ENCODE measurements at places on chromosomes 6 and 20. TPM values are rescaled to one million over a fixed set of nuclear protein-coding genes. Genes with fewer than 3 reads are reported as not detected.

DNA sequence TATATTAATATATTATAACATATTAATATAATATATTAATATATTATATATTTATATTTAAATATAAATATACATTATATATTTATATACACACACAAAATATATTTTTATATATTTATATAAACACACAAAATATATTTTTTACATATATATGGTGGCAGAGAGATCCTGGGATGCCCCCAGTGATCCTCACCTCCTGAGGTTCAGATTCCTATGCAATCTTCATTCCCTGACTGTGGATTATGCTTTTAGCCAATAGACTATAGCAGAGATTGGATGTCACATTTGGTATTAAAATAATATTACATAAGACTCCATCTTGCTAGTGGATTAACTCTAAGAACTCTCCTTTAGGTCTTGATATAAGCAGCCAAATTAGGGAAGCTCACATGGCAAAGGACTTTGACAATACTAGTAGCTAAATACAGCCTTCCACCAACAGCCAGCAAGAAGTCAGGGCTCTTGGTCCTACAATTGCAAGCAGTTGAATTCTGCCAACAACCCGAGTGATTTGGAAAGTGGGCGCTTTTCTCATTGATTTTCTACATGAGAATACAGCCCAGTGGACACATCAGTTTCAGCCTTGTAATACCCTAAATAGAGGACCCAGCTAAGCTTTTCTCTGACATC, 681.0 kb downstream of the C6orf118 start:
- H3K4me1 ChIP-seq = no peaks in the 10 kb centered on the region
- H3K36me3 ChIP-seq = no peaks in the 10 kb centered on the region
- no peaks in the 10 kb centered on the region for H3K27me3 ChIP-seq
- H3K4me3 ChIP-seq = no peak overlapping the region

- H3K4me3 ChIP-seq = no peak overlapping the region
- H3K4me1 ChIP-seq = peaks cover 1% of the 10 kb centered on the region
- H3K36me3 ChIP-seq = no peaks in the 10 kb centered on the region
Observed at GRCh38 chr6:84062519-84063154, 29.1 kb downstream of the MRAP2 start.

- H3K4me1 ChIP-seq = peaks cover 10% of the 10 kb centered on the region
- no peak overlapping the region for H3K4me3 ChIP-seq
- DNase-seq = no peak
- H3K27me3 ChIP-seq = peaks cover 6% of the 10 kb centered on the region
- no peak overlapping the region for H3K27ac ChIP-seq
Observed at GRCh38 chr20:45408646-45409213, 641 bp downstream of the DBNDD2 start.

- H3K4me3 ChIP-seq = no peak overlapping the region
- no peak for DNase-seq
- no peak overlapping the region for H3K27ac ChIP-seq
Observed at GRCh38 chr6:47970826-47971225, 140.2 kb downstream of the PTCHD4 start.

DNA sequence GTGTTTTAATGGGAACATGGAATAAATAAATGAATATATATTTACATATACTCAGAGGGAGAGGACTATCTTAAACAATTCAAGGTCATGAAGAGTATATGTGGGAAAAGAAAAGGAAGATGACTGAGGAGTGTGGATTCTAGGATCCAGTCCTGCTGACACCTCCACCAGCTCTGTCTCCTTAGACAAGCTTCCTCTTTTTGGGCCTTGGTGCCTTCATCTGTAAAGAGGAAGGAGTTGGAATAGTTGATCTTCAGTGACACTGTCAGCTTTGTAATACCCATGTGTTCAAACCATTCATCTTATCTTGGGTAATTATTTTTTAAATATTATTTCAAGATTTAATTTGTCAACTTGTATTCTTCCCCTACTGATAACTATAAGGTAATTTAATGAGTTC, 338.0 kb downstream of the ADGRB3 start:
- H3K27ac ChIP-seq = no peak overlapping the region
- H3K4me1 ChIP-seq = peaks cover 4% of the 10 kb centered on the region
- no peak overlapping the region for H3K4me3 ChIP-seq
- no peaks in the 10 kb centered on the region for H3K27me3 ChIP-seq

DNA sequence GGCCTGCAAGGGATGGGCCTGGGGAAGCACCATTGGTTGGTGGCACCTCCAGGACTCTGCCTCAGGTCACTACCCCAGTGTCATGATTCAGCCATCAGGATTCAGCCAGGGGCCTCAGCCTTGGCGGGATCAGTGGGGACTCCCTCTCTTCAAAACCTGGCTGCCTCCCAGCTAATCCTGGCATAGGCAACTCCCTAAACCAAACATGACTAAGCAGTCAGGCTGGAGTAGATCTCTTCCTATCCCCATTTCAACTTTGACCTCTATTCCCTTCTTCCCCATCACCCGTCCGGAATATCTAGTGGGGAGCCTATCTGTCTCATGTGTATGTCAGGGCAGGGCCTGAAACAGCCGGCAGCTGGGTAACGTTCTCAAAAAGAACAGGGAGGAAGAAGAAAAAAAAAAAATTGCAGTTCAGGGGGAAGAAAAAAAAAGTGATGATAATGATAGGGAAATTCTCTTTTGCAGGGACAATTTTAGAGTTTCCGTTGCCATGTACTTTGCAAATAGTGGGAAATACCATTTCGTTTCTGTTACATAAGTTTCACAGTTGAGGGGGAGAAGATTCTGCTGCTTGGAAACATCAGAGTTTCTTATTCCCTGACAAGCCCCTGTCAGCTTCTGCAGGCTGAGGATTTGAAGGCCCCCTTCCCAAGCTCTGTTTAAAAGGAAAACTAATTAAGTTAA, 4.1 kb upstream of the PREX1 start:
- peaks cover 50% of the 10 kb centered on the region for H3K27me3 ChIP-seq
- no peak for DNase-seq
- no peaks in the 10 kb centered on the region for H3K36me3 ChIP-seq
- H3K4me1 ChIP-seq = peaks cover 3% of the 10 kb centered on the region
- H3K4me3 ChIP-seq = no peak overlapping the region
- no peak overlapping the region for H3K27ac ChIP-seq

Gene CCDC170
- 0.22 TPM for total RNA-seq

Gene ZNF165
- 9.7 TPM for total RNA-seq

Gene OPRL1
- total RNA-seq = 1.5 TPM

All from progenitor cell of endocrine pancreas (in vitro differentiated cells).